Neural progenitor cell (in vitro differentiated cells): ENCODE measurements at places on chromosomes 5 and 9. TPM values are rescaled to one million over a fixed set of nuclear protein-coding genes. Genes with fewer than 3 reads are reported as not detected.

DNA sequence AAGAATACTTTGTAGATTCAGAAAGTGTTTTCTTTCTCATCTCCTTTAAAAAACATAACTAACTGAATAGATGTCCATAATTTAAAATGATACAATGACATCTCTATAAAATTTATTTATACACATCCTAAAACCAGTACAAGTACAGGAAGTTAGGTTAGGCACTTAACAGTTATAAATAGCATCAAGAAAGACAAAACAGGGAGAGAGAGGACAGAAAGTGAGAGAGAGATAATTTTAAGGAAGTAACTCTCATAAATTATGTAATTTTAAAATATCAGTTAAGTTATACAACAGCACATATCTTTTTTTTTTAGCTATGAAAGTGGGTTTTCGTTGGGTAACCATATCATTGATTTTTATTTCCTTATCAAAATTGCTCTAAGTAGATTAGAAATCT is 1068.6 kb downstream of the TAF11L14 start:
- DNase-seq: no peak

- no peak for DNase-seq
These were observed 12.1 kb downstream of the TMEM245 start for GRCh38 chr9:109107402-109108240.

The SPATA31A3 gene
- total RNA-seq: not detected in 2 replicates

DNA sequence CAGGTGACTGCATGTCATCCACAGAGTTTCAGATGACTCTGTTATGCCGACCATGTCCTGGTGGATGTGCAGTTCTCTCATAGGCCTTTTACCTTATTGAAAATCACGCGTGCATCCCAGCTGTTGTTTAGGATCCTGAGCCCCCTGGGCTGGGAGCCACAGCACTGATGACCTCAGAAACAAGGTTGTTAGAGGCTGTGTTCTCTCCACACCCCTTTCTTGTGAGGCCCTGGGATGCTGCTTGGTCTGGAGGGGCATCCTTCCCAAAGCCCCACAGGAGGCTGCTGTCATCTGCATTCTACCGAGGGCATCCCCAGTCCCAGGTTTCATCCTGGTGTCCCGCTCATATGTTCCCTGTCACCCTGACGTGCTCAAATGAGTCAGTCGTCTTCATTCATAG is 76.5 kb upstream of the IRX4 start:
- no peak for DNase-seq

The ALDOB gene
- not detected in 2 replicates for total RNA-seq

GRCh38 chr5:66828548-66829357 is 232.6 kb downstream of the MAST4 start:
- DNase-seq: peak; percentile 85

- no peak for DNase-seq
These were observed 3.5 kb downstream of the CCDC192 start for GRCh38 chr5:127706691-127707090.

DNA sequence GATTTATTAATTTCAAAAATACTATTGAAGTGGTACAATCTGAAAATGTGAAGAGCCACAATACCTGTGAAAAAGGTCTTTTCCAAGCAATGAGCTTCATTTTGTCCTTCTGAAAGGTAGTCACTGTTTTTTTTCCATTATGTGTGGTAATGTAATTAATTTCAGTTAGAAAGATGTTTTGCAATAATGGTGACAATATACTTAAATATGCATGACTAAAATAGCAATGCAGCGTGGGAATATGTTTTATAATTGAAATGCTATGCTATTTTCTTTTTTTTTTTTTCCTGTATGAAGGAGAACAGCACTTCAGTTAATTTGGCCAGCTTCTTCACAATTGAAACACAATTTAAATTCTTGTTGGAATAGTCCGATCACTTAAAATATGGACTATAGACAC is 41.9 kb downstream of the NPR3 start:
- DNase-seq: no peak

GRCh38 chr5:156522651-156523529 is 195.9 kb downstream of the SGCD start:
- DNase-seq: no peak

DNA sequence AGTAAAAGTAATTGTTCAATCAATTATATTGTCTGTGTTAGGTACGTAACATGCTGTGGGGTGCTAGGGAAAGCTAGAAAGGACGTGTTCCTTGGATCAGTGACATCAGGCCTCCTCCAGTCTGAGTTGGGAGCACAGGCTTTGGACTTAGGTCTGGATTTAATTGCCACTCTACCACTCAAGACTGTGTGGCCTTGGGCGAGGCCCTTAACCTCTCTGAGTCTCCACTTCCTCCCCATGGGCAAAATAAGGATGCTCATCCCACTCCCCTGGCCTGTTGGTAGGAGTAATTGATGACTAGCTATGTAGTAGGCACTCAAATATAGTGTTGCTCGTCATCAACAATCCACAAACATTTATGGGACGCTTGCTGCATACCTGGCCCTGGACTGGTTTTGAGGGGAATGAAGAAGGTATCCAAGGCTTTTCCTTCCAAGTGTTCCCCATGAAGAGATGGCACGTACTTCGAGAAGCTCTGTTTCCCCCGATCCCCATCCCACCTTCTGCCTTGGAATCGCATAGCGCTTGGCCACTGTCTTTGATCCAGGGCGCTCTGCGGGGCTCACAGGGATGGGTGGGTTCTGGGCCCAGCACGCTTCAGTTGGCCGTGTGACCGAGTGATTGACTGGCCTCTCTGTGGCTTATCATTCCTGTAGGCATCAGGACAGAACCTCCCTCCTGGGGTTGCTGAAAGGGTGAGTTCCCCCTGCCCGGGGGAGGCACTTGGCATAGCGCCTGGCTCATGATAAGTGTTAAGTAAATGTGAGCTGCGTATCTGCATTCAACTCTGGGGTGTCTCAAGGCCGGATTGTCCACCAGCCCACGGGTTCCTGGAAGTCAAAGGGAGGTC is 8.1 kb downstream of the FGF18 start:
- no peak for DNase-seq

DNA sequence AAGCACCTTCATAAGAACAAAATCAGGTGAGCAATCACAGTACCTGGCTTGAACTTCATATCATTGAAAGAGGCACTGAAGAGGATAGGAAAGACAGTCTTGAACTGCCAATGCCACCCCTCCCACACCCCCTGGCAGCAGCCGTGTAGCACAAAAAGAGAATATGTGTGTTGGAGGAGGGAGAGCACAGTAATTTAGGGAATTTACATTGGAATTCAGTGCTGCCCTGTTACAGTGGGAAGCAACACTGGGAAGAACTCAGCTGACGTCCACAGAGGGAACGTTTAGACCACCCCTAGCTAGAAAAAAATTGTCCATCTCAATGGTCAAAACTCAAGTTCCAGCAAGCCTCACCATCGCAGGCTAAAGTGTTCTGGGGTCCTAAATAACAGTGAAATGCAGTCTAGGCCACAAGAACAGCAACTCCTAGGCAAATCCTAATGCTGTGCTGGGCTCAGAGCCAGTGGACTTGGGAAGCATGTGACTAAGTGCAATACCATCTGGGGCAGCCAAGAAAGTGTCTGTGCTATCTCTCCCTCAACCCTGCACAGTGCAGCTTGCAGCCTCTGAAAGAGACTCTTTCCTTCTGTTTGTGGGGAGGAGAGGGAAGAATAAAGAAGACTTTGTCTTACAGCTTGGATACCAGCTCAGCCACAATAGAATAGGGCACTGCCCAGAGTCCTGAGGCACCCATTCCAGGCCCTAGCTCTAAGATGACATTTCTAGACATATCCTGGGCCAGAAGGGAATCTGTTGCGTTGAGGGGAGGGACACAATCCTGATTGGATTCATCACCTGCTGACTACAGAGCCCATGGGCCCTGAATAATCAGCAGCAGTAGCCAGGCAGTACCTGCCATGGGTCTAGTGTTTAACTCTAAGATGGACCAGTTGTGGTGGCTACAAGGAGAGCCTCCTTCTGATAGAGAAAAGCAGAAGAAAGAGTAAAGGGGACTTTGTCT is 62.1 kb upstream of the VLDLR start:
- DNase-seq: no peak

The RNF145 gene
- 65.2 and 80.0 TPM in 2 replicates for total RNA-seq

The F12 gene
- total RNA-seq: 2.0 TPM in 1 of 2 replicates, not detected in the other

The TRPM3 gene
- total RNA-seq: 34.2 and 37.2 TPM in 2 replicates

DNA sequence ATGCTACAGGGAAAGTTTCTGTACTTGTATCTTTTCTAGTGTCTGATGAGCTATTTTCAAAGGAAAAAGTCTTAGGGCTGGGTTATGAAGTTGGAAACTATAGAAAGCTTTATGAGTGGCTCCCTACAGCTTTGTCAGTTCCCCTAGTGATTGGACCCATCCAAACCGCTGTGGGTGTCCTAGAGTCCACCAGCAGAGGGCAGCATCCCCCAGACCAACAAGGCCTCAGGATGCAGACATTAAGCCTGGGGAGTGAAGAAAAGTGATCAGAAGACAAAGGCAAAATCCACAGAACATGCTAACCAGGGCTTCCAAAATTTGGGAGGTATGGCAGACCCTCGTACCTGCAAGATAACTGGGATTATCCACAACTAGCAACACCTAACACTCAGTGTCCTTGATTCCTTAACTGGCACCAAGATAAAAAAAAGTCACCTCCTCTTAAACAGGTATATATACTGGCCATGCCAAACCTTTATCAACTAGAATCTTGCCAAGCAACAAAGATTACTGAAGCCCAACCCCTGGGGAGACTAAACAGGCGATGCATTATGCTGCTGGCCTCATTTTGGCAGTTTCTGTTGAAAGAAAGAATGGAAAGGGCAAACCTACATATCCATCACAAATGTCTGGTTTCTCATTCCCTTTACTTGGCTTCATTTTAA is 110.4 kb upstream of the NR5A1 start:
- peak; percentile 83 for DNase-seq

DNA sequence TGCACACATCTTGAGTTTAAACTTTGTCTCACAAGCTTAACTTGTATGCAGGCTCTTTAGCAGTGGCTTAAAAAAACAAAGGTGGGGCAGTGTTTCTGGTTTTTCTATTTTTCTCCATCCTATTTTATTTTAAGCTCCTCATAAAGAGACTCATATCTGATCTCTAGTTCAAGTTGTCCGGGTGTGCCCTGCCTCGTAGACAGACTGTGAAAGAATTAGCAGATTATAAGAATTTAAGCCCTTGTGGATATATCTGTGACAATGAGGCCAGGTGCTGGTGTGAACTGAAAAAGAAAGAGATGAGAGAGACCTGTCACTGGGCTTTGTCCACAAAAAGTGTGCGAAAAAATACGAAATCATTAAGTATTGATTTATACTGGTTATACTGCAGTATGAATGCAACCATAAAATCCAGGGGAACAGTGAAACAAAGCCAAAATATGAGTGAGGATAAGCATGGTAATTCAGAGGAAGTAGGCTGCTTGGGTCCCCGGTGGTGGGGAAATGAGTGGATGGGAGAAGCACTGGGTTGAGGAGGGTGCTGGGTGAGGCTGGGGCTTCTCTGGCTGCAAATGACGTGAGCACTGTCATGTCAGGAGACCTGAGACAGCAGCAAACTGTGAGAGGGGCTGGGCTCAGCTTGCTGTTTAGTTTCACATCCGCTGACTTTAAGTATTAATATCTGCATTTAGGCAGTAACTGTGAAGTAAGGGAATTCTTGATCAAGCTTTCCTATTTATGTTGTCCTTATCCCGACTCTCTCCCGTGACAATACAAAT is 179.7 kb upstream of the ANKRD55 start:
- DNase-seq: no peak

DNA sequence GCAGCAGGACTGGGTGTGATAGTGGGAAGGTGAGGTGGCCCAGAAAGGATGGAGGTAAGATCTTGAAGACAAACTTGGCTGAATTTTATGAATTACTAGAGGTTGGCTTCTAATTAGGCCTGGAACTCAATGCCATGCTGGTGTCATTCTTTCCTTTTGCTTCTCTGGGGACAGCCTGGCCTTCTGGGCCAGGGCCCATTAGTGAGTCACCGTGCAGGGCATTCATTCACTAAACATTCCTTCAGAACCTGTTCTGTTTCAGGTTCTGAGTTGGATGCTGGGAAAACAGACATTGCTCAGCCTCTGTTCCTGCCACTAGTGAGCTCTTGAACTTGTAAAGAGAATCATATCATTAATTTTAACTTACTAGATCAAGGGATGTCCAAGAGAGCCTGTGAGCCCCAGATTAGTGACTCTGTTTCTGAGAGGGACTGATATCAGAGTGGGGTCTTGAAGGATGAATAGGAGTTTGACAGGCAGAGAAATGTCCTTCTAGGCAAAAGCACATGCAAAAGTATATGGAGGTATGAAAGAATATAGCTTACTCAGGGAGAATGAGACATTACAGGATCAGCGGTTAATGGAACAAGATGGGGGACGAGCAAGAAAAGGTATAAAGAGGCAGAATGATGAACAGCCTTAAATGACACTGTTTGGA is 66.5 kb downstream of the LHX2 start:
- no peak for DNase-seq

- DNase-seq: no peak
These were observed 20.5 kb upstream of the SHB start for GRCh38 chr9:38089387-38090165.

The PTGDS gene
- not detected in 2 replicates for total RNA-seq

GRCh38 chr9:103997856-103998370 is 96.2 kb upstream of the SMC2 start:
- DNase-seq: no peak

- no peak for DNase-seq
These were observed 54.6 kb upstream of the ECM2 start for GRCh38 chr9:92590377-92590776.

- DNase-seq: no peak
These were observed 374.3 kb downstream of the CCDC171 start for GRCh38 chr9:15927161-15927560.

DNA sequence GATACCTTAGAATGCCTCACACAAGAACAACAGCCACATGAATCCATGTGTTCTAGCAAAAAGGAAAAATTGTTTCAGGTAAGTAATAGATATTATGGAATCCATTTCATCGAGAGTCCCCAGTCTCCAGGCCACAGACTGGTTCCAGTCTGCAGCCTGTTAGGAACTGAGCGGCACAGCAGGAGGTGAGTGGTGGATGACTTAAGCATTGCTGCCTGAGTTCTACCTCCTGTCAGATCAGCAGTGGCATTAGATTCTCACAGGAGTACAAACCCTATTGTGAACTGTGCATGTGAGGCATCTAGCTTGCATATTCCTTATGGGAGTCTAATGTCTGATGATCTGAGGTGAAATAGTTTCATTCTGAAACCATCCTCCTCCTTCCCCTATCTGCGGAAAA is 207.0 kb downstream of the CSNK1G3 start:
- peak; percentile 18 for DNase-seq

The IARS1 gene
- total RNA-seq: 180 and 260 TPM in 2 replicates
